Activated gamma-delta T cell treated with anti-CD3 and anti-CD28 coated beads, Interleukin-2, amount 50 U/mL, for 16 hours (primary cell): ENCODE measurements at places on chromosomes 3 and 15.

GRCh38 chr3:57135964-57136719 lies 29.0 kb downstream of the IL17RD start:
- no peak for DNase-seq

GRCh38 chr15:64596701-64597476 lies 136.5 kb downstream of the ZNF609 start:
- no peak for DNase-seq

DNA sequence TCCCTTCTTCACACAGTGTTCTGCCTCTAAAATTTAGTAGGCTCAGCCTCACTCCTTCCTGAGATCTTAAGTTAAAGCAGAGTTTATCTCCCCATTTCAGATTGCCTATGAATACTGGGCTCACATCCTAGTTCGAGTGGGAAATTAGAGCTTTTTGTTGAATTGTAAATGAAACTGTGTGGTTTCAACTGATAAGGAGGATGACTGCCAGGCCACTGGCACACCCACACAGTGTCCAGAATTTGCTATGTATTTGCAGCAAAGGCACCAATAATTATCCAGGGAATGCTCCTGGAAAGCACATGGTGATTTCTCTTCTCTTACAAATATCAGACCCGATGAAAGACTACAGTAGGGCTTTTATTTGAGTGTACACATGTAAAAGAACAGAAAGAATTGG lies 308.1 kb upstream of the COL8A1 start:
- no peak for DNase-seq

- no peak for DNase-seq
Observed at GRCh38 chr15:72564091-72564490, 90.0 kb downstream of the ARIH1 start.
